Left renal pelvis (tissue), 4 donors: ENCODE measurements at places on chromosomes 7 and 10.

DNA sequence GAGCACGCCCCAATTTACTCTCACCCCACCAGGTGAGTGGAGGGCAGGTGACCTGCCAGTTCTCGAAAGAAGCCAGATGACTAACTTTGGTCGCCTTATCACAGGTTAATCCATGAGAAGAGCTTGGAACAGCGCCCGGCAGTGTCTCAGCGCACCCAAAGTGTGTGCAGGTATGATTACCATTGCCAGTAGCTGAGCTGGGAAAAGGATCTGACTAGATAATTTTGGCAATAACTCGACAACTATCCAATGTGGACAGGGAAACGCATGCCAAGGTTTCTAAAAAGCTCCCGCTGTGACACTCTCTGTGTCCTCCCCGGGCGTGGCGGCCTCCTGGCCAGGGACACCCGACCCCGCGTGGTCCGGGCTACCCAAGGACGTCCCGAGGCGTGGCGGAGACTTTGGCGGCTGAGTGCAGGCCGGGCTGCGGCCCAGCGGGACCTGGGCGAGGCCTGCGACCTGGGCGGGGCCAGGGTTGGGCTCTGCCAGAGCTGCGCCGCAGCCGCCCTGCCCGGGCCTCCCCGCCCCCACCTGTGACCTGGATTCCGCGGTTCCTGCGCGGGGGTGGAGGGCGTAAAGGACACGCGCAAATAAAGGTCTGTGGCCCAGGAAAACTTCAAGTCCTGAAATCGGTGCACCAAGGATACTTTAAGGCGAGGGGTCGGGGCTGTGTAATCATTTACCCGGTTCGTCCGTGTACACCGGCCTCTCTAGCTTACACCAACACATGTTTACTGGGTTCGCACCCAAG is 13.7 kb upstream of the WAPL start:
- DNase-seq: no peak

DNA sequence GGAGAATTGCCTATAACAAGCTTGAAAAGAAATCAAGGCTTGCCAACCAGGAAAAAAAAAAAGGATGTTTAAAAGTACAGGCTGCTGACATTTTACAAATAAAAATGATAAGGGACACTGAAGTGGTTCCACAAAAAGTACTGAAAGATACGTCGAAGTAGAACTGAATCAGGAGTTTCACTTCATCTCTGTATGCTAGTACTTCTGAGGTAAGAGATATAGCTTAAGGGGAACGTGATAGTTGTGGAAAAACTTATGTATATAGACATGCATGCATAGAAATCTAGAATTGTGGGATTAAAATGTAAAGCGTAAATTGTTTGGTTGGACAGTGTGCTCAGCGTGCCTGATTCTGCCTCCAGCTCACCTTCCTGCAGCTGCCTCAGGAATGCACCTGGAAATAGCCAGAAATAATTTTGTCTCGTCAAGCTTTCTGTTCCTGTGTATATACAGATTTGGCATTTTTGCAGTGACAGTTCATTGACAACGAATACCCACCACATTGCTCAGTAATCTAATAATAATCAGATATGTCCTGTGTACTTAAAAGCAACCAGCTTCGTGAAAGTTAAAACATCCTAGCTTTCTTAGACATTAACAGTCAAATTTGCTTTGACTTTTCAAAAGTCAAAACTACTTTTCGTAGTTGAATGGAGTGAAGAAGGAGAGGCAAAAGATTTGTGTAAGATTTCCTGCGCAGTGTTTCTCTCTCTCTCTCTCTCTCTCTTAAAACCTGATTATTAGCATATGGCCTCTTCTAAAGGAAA is 1.4 kb downstream of the SOSTDC1 start:
- no peak for DNase-seq

DNA sequence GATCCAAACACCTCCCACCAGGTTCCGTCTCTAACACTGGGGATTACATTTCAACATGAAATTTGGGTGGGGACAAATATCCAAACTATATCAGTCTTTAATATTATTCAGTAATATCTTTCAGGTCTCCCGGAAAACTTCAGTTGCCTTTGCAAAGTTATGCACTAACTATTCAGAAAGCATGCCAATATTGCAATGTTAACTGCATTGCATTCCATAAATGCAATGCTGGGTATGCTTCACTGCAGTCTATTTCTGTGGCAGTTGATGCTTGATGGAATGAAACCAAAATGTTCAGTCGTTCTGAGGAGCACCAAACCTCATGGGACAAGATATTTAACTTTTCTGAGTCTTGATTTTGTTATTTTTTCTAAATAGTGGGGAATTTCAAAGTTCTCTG is 147.5 kb downstream of the SLC16A9 start:
- DNase-seq: no peak

DNA sequence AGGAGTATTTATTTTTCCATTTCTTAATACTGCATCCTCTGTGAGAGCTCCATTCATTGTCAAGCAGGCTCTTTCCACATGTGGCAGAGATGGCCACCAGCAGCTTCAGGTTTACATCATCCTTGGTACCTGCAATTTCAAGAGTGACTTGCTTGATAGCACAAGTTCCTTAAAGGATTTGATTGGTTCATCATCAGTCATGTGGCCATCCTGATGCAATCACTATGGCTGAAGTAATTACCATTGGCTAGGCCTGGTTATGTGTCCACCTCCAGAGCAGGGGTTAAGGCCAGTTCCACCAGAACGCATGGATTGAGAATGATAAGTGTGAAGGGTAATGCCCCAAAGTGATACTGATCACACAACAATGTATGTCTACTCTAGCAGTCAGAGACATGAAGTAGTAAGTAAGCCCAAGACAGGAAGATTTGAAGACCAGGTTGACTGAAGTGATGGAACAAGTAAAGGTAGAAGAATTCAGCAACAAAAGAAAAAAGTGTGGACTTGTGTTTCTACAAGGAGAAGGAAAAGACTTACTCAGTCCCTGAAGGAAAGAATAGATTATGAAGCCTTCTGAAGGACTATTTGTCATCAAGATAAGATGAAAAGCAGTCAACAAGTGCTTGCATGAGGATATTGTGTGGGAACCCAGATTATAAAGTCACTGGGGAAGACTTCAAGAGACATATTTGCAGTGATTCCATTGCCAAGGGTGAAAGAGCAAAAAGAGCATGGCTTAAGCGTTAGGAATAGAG is 26.4 kb upstream of the PRKAR2B start:
- no peak for DNase-seq

GRCh38 chr7:135414850-135415439 is 95.0 kb downstream of the CNOT4 start:
- no peak for DNase-seq

DNA sequence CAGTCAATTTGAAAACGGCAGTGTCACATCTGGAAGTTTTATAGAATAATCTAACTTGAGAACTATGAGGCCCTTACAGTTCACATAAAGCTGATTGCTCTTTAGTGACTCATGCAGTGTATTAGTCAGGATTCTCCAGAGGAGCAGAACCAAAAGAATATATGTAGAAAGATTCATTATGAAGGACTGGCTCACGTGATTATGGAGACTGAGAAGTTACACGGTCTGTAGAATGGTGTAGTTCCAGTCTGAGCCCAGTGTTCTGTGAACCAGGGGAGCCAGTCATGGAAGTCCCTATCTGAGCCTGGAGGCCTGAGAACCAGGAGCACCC is 21.5 kb downstream of the RBM33 start:
- no peak for DNase-seq

GRCh38 chr7:155368894-155369600 is 71.4 kb downstream of the INSIG1 start:
- DNase-seq: no peak

DNA sequence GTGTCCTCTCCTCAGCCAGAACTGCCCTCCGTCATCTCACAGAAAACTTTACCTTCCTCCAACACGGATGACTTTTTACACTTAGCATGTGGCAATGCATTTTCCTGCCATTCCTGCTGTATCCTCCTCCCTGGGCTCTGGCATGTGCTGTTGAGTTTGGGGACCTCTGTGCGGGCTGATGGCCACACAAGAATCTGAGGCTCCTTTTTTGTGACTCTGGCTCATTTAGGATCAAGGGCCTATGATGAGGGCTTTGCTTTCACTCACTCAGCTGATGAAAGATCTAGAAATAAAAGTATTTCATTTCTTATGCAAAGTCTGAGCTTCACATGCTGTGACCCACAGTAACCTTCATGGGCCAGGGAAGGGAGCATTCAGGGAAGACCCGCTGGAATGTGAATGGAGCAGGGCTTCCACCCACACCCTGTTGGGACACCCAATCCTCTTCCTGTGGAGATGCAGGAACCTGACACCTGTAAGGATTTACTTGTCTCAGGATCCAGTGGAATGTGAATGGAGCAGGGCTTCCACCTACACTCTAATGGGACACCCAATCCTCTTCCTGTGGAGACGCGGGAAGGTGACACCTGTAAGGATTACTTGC is 500.3 kb upstream of the MKI67 start:
- no peak for DNase-seq

- DNase-seq: no peak
These were observed 77.9 kb downstream of the ARHGAP21 start for GRCh38 chr10:24645784-24646183.

DNA sequence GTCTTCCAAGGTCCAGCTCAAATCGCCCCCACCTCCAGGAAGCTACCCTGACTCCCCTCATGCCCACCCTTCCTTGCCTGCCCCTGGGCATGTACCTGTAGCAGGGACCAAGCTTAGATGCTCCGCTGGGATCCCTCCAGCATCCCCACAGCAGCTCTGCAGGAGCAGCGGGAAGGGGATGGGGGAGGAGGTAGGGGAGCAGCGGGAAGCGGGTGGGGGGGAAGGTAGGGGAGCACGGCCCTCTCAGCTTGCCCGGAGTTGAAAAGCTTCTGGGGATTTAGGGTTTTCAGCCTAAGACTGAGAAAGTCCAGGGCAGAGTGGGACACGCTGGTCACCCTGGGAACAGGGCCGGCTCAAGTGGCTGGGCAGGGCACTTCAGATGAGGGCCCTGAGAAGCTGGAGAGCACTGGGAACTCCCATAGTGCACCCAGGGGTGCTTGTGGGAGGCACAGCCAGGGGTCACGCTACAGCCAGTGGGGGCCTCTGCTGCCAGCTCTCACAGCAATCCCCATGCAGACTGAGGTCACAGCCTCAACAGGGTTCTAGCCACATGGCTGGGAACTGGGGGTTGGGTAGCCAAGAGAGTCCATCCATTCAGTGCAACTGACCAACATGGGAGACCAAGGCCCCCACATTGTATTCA is 13.4 kb downstream of the WDR86 start:
- no peak for DNase-seq

- peak; percentile 58 for DNase-seq
These were observed 107.2 kb downstream of the SPDYE5 start for GRCh38 chr7:75599244-75599781.

DNA sequence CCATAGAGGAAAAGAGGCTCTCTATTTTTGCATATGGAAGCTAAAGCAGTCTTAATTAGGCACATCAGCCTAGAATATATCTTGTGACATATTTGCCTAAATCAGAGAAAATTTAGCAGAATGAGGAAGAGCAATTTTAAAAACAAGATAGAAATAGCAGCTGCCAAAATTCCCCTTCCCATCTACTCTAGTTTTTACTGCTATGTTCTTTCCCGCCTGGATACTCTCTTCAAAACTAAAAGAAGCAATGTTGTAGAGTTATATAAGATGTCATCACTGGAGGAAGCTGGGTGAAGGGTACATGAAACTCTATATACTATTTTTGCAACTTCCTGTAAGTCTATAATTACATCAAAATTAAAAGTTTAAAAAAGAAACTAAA is 87.0 kb downstream of the ARMH3 start:
- DNase-seq: no peak
